Left colon (tissue), 2 donors: ENCODE measurements at places on chromosomes 2 and 18.

DNA sequence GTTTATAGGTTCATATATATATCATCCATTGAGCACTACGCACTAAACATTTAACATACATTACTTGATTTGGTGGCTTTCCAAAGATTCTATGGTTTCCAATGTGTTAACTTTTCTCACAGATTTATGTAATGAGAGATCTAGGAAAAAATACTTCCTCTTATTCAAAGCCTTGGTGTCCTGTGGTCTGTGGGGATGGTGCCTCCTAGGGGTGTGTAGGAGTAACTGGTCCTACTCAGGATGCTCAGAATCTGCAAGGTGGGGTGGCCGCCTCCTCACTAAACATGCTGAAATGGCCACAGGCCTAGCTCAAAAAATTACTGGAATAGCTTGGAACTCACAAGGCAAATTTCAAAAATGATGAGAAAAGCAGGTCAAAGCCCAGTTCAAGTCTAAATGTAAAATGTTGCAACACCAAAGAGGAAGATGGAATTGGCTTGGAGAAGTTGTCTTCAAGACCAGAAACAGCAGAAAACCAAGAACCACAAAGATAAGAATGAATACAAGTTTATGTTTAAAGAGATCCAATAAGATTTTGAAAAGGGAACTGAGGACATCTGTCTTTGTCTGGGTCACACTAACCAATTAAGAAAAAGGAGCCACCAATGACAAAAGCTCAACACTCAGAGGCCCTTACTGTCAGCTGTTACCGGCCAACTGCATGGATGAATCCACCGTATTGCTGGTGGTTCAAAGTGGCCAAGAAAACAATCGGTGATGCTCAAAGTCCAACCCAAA, 11.5 kb downstream of the GPR55 start:
- DNase-seq: peak; percentile 70

GRCh38 chr2:46351750-46352138, 54.5 kb downstream of the EPAS1 start:
- DNase-seq: peak; percentile 45

DNA sequence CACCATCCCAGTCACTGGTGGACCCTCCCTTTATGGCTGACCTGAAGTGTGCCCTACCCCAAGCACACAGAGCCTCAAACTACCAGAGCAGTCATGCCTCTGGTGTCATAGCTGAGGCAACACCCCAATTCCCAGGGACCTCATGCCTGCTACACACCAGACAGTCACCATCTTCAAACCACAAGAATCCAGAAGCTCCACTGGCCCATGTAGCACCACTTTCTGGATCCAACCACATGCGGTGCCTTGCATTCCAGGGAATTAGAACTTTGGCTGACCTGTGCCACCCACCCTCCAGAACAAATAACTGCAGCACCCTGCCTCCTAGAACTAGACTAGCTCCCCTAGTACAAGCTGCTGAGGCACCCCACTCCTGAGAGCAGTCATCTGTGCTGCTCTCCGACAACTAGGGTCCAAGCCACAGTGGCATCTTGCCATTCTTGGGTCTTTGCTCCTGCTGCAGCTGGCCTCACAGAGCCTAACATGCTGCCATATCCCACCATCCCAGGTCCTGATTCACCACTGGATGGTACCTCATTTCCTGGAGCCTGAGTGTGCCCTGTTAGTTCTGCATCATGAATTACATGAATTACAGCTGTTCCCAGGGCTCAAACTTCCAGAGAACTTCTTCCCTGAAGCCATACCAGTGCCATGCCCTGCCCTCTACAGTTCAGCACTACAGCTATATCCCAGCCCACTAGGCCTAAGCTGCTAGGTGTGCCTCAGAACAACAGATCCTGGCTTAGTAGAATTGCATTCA, 243.8 kb upstream of the CHST9 start:
- DNase-seq: no peak

GRCh38 chr2:53516650-53517049, 251.0 kb upstream of the CHAC2 start:
- no peak for DNase-seq

GRCh38 chr2:166321076-166321475, 54.7 kb downstream of the SCN9A start:
- DNase-seq: no peak

DNA sequence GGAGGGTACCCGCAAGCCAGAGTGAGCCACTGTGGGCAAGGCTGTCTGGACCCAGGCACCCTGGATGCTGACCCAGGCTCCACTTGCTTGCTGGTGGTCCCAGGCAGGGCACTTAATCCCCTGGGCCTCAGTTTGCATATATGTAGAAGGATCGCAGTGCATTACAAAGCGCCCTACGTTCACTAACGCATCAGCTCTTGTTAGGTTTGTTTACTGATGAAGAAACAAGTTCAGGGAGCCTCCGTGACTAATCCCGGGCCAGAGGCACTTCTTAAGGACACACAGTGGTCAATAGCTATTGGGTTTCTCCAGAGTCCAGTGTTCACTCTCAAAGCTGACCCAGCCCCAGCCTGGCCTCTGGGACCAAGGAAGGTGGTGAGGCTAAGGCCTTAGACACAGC, 70.2 kb downstream of the LBH start:
- DNase-seq: no peak

DNA sequence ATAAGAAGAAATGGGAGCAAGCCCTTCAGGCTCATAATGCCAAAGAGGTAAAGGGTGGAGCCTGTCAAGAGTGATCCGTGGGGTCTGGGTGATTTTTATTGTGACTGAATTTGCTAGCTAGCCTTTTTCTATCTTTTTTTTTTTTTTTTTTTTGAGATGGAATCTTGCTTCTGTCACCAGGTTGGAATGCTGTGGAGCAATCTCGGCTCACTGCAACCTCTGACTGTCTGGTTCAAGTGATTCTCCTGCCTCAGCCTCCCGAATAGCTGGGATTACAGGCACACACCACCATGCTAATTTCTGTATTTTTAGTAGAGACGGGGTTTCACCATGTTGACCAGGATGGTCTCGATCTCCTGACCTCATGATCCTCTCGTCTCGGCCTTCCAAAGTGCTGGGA, 29.1 kb downstream of the DRC1 start:
- no peak for DNase-seq

DNA sequence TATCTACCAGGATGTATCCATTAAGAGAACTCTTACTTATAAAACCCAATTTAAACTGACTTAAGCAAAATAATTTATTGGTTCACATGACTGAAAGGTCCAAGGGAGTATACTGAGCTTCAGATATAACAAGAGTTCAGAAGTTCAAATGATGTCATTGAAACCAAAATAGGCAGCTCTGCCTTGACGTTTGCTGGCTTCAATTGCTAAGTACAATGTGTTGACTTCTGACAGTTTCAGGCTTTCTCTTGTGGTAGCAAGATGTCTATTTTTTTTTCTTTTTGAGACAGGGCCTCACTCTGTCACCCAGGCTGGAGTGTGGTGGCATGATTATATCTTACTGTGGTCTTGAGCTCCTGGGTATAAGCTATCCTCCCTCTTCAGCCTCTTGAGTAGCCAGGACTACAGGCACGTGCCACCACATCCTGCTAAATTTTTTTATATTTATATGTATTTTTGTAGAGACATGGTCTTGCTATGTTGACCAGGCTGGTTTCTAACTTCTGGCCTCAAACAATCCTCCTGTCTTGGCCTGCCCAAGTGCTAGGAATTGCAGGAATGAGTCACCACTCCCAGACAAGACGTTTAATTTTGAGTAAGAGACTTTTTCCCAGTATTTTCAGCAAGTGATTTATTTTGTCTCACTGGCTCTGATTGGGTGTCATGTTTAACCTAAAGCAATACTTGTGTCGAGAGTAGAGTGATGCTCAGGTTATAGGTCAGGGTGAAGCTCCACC, 184.8 kb downstream of the NR4A2 start:
- DNase-seq: no peak
